ELR (cell line): ENCODE measurements at places on chromosomes 7 and 10.

DNA sequence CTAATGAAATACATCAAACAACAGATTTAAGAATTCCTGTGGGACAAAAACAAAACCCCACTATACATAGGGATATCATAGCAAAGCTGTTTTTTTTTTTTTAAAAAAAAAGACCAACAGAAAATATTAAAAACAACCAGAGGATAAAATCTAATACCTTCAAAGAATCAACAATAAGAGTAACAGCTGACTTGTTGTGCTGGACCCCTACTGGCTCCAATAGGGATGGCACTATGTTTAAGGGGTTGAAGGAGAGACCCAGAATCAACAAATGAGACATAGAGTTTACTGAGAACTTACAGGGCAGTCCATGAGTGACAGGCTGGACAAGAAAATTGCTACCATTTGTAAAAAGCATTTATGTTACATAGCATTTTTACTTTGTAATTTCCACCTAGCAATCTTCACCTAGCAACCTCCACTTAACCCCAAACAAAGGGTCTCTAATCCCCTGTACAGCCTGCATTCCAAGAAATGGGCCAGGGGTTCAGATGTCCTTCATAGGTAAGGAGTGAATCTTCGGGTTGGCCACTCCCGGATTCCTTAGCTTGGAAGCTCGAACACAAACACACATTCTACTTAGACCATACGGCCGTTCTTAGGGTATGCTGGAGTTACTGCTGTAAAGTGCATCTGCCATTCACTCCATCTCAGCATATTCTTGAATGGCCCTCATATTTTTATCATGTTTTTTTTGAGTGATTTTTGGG, 25.8 kb downstream of the ASZ1 start:
- peak; percentile 26 for DNase-seq

DNA sequence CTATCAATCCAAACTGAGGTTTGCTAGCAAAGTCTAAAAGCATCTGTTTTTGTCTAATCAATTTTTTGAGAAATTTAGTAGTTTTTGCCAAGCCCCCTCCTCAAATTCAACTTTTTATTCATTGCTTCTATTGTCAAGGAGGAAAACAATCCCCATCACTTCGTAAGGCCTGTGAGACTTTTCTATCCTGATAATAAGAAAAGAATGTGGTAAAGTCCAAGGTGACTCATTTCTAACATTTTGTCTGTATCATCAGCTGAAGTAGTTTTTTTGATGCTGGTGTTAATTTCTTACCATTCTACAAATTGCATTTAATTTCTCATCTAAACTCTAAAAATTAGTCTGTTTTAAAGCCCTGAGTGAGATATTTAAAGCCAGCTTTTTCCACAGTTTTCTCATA, 11.7 kb downstream of the ANK3 start:
- peak; percentile 72 for DNase-seq

DNA sequence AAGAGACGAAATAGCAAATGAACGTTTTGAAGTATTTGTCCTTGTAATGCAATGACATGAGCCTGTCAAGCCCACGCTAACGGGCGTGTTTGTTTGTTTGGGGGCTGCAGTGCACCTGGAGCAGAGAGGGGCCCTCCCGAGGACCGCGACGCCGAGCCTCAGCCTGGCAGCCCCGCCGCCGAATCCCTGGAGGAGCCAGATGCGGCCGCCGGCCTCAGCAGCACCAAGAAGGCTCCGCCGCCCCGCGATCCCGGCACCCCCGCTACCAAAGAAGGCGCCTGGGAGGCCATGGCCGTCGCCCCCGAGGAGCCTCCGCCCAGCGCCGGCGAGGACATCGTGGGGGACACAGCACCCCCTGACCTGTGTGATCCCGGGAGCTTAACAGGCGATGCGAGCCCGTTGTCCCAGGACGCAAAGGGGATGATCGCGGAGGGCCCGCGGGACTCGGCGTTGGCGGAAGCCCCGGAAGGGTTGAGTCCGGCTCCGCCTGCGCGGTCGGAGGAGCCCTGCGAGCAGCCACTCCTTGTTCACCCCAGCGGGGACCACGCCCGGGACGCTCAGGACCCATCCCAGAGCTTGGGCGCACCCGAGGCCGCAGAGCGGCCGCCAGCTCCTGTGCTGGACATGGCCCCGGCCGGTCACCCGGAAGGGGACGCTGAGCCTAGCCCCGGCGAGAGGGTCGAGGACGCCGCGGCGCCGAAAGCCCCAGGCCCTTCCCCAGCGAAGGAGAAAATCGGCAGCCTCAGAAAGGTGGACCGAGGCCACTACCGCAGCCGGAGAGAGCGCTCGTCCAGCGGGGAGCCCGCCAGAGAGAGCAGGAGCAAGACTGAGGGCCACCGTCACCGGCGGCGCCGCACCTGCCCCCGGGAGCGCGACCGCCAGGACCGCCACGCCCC, 118.5 kb downstream of the CYTH3 start:
- DNase-seq = no peak

GRCh38 chr10:71424496-71425194, 27.9 kb downstream of the CDH23 start:
- DNase-seq = no peak

DNA sequence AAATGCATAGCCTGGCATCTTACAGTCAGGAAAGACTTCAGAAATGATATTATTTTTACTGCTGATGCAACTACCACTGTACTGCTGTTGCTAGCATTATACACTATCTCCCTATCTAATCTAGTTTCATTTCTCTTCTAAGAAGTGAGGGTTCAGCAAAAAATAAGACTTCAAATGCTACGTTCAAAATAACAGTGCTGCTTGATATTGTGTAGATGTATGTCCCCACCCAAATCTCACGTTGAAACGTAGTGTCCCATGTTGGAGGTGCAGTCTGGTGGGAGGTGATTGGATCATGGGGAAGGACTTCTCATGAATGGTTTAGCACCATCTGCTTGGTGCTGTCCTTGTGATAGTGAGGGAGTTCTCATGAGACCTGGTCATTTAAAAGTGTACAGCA, 129.4 kb downstream of the ANK3 start:
- no peak for DNase-seq

DNA sequence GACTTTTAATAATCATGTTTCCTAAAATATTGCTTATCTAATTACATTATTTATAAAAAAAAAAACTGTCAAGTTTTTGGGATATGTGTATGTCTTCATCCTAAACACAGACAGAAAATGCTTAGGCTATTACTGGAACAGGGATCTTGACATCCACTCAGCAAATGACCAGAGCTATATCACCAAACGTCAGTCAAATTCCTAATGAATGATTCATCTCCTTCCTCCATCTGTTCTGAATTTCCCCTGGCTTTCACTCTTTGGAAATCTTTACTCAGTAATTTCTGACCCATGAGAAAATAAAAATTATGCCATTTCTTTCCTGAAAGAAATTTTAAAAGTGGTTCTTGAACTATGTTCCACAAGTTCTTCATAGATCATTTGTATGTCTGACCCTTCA, 552.4 kb upstream of the KCND2 start:
- peak; percentile 54 for DNase-seq

DNA sequence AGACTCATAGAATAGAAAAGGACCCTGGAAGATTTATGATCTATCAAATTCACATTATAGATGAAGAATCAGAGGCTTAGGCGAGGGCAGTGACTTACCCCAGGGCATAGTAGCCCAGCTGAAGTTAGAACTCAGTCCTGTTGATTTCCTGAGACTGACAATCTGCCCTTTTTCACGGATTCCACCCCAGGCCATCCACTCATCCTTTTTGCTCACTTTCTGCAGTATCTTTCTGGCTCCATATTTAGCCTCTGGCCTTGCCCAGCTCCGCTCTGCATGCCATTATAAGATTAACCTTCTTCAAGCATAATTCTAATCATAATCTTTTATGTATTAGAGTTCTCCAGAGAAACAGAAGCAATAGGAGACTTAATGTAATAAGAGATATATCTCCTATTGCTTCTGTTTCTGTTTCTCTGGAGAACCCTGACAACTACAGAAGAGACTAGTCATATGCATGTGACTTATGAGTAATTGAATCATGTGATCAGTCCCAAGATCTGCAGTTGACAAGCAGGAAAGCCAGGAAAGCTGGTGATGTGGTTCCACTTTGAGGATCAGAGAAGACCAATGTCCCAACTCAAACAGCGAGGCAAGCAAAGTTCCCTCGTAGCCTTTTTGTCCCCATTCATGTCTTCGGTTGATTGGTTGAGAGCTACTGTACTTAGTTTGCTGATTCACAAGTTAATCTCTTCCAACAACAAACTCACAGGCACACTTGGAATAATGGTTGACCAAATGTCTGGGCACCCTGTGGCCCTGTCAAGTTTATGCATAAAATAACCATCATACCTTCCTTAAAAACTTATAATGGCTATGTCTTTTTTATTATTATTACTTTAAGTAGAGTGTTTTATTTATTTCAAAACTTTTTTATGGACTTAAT, 412.1 kb downstream of the SUGCT start:
- peak; percentile 59 for DNase-seq

DNA sequence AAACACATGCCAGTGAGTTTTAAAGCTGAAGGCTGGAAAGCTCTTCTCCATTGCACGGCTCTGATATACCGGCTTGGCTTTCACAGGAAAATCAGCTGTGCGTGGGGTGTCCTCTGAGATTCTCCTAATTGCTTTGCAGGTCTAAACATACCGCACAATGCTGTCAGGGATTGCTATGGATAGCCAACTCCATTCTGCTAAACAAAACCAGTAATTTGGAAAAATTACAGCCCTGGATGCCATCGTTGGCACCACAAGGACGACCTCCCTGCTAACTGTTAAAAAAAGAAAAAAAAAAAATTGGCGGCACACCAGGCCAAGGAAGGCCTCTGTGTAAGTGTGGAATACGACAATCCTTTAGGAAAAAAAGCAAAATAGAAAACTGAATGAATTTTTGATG, 118.6 kb upstream of the ADARB2 start:
- DNase-seq = no peak

DNA sequence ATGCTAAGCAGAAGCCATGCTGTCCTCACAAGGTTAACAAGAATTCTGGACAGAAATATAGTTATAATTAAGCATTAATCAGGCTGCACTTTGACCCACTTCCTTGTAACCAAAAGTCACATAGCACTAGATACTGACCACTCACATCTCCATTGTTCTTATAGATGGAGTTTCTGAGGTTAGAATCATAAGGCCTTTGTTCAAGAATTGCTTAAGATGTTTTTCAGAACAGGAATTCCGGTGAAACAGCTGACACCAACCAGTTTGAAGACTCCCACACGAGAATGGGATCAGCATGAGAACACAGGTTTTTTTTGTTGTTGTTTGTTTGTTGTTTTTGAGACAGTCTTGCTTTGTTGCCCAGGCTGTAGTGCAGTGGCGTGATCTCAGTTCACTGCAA, 488.3 kb upstream of the NRP1 start:
- DNase-seq = no peak

DNA sequence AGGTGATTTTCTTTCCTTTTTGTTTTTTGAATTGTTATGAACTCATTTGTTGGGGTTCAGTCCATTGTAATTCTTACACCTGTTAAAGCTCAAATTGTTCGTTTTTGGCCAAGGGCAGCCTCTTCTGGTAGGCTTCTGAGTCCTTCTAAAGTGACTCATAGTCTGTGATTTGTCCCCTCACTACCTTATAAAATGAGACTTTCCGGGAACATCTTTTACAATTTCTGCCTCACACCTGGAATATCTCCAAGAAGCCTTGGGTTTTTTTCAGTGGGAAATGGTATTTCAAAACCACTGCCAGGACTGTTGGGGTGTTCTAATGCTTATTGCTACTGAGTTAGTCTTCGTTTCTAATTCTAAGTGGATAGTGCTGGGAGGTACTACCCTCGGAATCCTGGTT, 56.7 kb downstream of the BMPR1A start:
- no peak for DNase-seq

DNA sequence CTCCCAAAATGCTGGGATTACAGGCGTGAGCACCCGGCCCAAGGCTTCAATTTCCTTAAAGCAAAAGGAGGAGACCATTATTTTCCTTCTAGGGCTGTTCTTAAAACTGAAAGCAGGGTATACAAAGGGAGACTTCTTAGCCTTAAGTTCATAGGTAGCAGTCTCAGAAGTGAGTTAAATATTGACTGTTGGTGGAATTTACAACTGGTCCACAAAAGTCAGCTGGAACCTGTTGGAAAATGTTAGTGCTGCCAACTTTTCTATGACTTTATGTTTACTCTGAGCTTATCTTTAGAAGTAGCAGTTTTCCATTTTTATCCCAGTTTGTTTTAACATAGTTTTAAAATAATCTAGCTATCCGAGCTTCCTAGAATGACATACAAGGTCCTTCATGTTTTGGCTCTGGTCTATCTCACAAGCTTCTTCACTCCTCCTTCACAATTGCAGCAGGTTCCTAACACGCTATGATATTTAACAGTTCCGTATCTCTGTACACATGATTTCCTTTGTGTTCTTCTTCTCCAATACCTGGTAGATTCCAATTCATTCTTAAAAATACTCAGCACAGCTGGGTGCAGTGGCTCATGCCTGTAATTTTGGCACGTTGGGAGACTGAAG, 3.3 kb downstream of the SLC26A3 start:
- DNase-seq = no peak

DNA sequence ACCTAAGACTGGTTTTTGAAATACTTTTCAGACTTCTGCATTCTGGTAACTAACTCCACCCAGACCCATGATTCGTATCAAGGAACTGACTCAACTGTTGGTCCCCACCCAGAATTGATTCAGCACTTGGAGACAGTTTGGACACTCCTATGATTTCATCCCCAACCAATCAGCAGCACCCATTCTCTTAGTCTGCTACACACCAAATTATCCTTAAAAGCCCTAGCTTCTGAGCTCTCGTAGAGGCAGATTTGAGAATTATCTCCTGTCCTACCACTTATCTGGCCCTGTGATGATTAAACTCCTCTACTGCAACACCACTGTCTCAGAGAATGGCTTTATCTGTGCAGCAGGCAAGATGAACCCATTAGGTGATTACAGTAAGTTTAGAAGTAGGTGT, 7.7 kb upstream of the GSTO1 start:
- DNase-seq = peak; percentile 79

DNA sequence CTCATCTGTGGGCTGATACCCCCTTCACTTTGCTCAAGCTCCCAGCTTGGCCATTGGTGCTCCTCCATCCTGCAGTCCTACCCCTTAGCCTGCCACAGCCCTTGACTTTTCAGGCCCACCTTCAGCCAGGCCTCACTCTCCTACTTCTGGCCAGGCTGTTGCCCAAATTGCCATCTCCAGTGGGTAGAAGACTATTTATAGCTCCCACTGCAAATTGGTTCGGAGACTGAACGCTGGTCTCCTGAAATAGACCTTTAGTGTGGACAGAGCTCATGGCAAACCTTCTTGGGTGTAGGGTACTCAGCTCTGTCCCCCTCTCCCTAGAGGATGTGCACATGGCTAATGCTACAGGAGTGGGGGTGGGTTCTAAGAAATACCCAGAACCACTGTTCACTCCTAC, 697.8 kb downstream of the LRMDA start:
- no peak for DNase-seq

- DNase-seq = peak; percentile 3
These were observed 16.7 kb upstream of the CADPS2 start for GRCh38 chr7:122902751-122903495.

DNA sequence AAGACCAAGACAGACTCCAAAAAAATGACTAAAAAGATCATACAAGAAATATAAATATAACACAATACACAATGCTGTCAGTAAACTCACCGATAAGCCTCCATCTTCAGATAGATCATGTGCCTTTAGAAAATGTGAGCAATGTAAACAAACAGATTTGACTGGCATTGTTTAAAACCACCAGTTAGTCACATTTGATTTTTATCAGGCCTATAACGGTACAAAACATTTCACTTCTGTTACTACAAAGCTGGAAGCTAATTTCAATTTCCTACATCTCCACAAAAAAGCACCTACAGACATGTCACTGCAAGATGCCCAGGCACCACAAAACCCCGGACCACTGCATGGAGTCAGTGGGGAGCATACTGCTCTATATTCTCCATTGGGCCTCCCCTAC, 18.9 kb downstream of the SGMS1 start:
- DNase-seq = peak; percentile 47
